Epithelial cell of esophagus (primary cell): ENCODE measurements at places on chromosomes 6 and 20.

DNA sequence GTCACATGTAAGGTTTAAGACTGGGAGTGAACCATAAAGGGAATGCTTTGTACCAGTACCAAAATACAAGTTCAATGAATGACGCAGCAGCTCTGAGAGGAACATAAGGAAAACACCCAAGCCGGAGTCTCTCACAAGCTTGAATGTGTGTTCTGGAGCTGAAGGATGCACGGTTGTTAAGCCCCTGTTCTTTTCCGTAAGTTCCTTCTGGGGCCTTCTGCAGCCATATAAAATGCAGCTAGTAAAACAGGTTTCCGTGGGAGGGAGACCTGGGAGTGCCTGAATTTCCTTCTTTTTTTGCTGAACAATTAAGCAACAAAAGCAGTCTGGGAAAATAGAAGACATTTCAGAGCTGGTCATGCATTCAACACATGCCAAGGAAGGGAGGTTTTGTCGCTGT, 73.2 kb upstream of the JAG1 start:
- peak; percentile 67 for DNase-seq

DNA sequence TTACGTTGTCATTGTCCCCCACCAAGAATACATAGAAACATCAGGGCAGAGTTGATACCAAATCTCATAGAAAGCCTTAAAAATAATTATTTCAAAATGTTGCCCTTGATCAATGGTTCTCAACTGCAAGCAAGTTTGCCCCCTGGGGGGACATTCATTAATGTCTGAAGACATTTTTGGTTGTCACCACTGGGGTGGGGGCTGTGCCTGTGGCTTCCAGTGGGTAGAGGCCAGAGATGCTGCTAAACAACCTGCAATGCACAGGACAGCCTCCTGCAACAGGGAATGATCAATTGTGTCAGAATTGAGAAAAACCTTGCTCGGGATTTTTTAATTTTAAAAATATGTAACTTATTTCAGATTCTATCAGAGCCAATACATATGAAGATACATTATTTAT, 130.6 kb upstream of the DOK5 start:
- no peak for DNase-seq

DNA sequence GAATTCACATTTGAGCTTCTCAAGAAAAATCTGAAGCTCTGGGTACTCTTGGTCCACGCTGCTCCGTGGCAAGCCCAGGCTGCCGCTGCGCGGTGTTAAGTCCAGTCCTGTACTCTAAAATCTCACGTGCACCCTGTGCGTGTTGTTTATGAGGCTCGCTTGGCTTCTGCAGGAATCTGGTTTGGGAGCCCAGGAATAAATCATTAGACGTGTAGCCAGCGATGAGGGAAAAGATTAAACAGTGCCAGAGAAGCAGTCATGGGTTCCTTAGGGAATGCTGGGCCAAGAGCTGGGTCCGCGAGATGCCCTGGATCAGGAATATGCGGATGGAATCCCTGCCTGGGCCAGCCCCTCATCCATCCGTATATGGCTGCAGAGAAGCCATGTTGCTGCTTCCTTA, 87.3 kb downstream of the KCNB1 start:
- DNase-seq = no peak

DNA sequence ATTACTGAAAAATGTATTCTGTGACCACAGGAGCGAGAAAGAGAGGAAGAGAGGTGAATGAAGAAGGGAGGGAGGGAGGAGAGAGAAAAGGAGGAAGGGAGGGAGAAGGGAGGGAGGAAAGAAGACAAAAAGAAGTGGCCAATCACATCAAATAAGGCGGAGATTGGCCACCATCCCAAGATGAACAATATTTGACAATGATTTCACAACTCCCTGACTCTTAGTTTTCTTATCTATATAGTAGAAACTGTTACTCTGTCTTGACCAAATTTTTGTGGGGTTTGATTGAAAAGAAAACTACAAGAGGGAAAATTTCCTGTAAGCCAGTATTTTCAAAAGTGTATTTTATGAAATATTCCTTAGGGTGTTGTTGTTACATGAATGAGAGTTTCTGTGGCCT, 52.6 kb downstream of the FOXA2 start:
- no peak for DNase-seq

DNA sequence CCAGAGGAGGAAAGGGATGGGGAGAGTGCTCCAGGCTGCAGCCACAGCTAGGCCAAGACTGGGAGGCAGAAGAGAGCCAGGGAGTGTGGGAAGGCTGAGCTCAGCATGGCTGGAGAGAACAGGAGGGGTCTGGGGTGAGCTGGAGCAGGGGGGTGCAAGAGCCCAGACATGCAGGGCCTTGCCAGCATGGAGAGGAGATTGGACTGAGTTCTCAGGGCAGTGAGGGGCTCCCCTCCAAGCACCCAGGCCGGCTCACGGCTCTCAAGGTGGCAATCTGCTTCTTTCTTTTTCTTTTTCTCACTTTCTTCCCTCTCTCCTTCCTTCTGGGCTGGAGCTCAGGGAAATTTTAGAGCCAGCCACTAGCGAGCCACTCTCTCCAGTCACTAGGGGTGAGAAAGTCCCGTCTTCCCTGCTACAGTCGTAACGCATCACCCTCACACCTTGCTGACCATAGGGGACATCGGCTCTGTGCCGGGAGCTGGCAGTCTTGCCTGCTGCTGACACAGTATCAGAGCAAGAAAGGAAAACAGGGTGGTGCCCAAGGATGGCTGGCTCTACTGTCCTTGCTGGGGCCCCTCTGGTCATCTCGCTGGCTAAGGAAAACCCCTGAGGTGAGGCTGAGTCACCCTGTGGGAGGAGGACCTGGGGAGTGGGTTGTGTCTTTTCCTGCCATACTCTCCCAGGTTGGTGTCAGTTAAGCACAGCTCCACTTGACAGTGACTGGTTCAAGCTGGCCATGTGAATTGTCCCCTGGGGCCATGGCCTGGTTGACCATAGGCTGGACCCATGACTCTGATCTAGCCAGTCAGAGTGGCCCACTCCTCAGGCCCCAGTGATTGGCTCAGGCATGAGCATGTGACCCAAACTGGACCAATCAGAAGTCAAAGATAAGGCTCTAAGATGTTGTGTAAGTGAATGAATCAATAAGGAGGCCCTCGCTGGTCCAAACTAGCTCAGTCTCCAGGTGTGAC, 135.1 kb upstream of the PMEPA1 start:
- DNase-seq = no peak

DNA sequence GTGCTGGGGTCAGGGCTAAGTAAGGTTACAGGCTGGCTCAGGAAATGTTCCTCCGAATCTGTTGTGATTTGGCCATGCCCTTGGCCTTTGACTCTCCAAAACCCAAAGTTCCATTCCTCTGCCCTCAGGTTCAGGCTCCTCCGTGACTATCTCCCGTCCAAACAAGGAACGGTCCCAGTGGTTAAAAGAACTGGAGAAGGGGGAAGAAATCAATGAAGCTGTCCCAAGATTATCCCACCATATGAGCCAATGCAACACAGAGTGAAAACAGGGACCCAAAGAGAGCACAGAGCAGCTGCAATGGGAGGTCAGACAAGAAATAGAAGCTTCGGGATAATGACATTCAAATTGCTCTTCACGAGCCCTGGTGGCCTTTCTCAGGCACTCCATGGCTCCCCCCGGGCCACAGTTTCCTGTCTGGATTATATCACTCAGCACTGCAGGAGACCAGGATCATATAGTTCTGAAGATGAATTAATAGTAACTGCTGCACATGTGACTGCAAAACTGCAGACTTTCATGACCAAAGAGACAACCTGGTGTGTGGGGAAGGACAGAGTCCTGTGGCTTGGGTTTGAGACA, 211.3 kb downstream of the ZNF217 start:
- no peak for DNase-seq

GRCh38 chr6:36629784-36630183, 35.6 kb downstream of the SRSF3 start:
- no peak for DNase-seq

GRCh38 chr6:87754828-87755227, 52.8 kb upstream of the AKIRIN2 start:
- no peak for DNase-seq

DNA sequence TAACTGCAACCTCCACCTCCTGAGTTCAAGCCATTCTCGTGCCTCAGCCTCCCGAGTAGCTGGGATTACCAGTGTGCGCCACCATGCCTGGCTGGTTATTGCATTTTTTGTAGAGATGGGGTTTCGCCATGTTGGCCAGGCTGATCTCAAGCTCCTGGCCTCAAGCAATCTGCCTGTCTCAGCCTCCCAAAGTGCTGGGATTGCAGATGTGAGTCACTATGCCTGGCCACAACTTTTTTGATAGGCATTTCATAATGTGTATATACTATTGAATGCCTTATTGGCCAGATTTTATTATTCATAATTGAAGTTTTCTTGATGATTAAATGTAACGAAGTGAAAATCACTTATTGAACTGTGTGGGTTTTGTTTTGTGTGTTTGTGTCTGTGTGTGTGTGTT, 27.9 kb downstream of the FIG4 start:
- peak; percentile 66 for DNase-seq

GRCh38 chr6:112911959-112912358, 564.8 kb downstream of the RFPL4B start:
- DNase-seq = no peak

GRCh38 chr6:84615113-84615850, 149.1 kb downstream of the TBX18 start:
- no peak for DNase-seq

DNA sequence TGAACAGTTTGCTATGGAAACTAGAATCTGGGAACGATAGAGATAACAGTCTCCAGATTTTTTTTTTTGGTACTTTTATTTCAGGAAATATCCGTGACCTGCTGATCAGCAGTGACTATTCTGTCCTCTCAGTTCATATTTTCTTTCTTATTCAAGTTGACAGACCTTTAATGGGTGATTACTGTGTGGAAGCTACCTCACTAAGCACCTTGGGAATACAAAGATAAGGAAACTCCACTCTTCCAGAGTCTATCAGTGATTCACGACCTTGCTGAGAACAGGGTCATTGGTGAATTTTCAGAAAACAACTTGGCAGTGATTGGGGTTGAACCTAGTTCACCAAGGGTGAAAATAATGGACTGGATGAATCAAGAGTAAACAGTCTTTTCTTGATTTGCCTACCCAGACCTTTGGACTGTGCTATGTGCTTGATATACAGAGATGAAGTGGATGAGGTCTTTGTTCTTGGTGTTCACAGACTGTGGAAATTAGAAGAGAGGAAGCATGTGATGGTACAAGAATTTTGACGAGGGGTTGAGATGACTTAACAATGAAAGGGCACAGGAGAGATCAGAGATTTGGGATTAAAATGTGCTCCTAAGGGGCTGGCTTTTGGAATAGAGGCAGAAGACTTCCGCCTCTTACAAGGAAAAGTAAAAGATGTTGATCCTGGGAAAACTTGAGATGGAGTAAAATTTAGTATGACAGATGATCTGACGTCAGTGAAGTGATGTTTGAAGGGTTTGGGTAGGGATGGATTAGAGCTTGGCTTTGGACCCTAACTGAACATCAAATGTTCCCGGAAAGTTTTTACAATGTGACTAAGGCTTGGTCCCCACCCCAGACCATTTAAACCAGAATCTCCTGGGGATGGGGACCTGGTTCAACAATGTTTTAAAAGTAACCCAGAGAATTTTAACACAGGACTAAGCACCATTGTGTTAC, 1.2 kb downstream of the KAT14 start:
- DNase-seq = peak; percentile 4

DNA sequence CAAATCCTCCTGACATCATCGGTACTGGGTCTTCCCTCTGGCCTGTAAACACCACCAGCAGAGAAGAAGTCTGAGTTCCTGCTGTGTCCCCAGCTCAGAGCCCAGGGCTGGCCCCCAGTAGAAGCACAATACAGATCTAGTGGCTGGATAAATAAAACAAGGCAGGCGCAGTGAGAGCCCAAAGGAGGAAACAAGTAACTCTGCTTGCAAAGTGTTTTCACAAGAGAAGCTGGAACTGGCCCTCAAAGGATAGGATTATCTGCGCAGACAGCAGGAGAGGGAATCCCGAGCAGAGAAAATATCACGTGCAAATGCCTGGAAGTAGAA, 205.1 kb downstream of the ZDHHC14 start:
- no peak for DNase-seq

- DNase-seq = no peak
Observed at GRCh38 chr6:169449221-169449620, 195.6 kb upstream of the THBS2 start.

DNA sequence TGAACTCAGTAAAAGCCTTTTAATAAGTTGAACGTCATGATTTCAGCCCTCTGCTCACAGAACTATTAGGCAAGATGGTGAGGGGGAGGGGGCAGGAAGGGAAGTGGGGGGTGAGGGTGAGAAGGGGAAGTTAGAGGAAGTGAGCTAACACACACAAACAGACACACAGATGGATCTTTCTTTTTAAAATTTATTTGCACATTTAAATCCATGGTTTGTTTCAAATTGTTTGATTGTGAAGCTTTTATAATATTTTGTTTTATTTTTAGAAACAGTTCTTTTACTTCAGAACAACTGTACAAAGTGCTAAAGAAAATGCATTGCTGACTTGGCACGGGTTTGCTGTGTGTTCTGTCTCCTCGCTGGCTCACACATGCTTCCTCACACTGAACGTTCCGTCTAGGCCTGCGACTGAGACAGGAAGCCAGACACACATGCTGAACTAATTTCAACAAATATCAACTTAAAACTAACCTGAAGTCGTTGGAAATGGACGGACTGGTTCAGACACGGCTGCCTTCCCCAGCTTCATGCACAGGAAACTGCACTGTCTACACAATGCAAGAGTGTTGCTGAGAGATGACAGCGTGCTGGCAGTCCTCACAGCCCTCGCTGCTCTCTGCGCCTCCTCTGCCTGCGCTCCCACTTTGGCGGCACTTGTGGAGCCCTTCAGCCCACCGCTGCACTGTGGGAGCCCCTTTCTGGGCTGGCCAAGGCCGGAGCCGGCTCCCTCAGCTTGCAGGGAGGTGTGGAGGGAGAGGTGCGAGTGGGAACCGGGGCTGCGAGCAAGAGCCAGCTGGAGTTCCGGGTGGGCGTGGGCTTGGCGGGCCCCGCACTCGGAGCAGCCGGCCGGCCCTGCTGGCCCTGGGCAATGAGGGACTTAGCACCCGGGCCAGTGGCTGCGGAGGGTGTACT, 8.1 kb upstream of the ZBP1 start:
- DNase-seq = peak; percentile 42

DNA sequence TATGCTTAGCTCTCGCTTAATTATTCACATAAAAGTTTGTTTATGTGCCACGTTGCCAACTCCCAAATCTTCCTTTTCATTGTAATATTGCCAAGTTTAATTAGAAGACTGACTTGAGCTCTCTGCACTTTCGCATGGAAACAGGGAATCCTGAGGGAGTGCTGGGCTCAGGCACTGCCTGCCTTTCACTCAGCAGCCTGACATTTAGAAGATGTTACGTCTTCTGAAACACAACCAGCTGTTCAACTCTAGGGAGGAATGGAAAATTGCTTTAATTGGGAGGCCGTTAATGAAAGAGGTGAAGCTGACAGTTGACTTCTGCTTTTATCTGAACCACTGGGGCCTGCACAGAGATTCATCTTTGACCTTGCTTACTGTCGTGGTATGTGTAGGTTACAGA, 77.4 kb upstream of the MTHFD1L start:
- DNase-seq = no peak

DNA sequence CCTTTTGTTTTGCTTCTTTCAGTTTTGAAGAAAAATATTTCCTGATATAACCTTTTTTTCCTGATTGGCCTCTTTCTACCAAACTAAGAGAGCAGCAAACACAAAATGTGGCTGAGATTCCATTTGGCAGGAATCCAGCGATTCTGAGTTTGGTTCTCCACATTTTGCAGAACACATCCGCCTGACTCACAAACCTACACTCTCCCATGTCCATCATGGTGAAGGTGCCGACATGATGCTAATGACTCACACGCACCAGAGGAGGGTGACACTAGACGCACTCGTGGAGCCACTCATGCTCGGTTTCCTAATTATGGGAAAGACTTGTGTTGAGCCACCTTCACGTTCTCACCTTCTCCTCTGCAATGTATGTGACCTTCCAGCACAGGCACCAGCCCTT, 45.9 kb upstream of the DUSP22 start:
- peak; percentile 81 for DNase-seq
